ENCODE measurements at places on chromosomes 12 and 14.

- no peak for DNase-seq
Observed at GRCh38 chr14:87045246-87045645, 947.7 kb downstream of the GALC start.

DNA sequence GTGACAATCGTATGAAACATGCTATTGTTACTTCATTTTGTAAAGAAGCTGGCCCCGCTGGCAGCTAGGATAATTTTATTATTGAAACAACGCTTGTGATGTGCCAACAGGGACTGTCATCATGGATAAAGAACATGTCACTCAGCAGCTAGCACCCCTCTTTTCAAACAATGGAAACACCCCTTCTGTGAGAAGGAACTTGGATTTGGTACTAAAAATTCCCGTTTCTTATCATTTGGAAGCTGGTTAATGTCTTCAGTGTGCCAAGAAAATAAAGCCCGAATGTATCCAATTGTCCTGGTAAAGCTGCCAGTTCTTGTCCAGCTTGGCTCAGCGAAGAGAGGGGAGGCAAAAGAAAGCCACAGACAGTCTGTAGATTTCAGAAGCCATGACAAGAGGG lies 186.6 kb downstream of the PHLDA1 start:
- no peak for DNase-seq

DNA sequence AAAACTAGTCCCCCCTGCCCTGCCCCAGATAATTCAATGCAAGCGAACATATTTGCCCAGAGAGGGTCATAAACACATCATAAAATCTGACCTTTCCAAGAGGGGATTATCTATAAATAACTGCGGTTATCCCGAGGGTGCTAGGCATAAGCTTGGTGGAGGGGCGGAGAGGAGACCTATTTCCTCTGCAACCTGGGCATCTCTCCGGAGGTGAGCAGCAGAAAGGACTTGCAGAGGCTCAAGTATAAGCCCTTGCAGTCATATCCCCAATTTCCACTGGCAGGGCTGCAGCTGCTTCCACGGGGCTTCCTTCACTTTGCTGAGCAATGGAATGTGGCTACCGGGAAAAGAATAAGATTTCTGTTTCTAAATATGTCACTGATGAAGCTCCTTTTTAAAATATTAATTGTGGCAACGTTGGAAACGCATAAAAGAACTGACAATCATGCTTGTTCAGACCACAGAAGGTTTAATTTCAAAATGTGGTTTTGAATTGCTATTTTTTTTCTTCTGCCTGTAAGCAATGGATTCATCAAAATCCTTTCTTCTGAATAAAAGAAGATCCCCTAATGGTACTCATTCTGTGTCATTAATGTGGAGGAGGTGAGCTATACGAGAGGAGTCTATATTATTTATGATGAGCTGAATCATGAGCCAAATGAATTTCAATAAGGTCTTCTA lies 268.9 kb upstream of the ATP2B1 start:
- no peak for DNase-seq

GRCh38 chr14:51628238-51628637 lies 23.5 kb upstream of the FRMD6 start:
- DNase-seq: no peak

DNA sequence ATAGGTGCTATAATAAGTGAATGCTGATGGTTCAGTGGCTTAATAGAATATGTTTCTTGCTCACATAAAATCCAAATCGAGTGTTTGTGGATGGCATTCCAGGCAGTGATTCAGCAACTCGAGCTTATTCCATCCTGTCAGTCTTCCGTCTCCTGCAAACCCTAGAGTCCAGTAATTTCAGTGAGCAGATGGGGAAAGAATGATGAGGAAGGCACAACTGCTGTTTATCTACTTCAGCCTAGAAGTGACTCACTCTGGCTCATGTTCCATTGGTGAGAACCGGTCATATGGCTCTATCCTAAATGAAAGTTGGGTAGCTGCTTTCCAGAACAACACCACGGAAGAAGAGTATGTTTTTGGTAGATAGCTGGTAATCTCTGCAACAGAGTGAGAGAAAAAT lies 421.8 kb upstream of the PDE3A start:
- peak; percentile 81 for DNase-seq
